ENCODE measurements at places on chromosomes 7 and 10. TPM values are rescaled to one million over a fixed set of nuclear protein-coding genes. Genes with fewer than 3 reads are reported as not detected.

The PIK3AP1 gene
- total RNA-seq = 36.8 TPM

GRCh38 chr7:84642611-84643010, 448.0 kb upstream of the SEMA3A start:
- no peak for DNase-seq

- DNase-seq = no peak
These were observed 677.9 kb upstream of the LRRN3 start for GRCh38 chr7:110413038-110413437.

DNA sequence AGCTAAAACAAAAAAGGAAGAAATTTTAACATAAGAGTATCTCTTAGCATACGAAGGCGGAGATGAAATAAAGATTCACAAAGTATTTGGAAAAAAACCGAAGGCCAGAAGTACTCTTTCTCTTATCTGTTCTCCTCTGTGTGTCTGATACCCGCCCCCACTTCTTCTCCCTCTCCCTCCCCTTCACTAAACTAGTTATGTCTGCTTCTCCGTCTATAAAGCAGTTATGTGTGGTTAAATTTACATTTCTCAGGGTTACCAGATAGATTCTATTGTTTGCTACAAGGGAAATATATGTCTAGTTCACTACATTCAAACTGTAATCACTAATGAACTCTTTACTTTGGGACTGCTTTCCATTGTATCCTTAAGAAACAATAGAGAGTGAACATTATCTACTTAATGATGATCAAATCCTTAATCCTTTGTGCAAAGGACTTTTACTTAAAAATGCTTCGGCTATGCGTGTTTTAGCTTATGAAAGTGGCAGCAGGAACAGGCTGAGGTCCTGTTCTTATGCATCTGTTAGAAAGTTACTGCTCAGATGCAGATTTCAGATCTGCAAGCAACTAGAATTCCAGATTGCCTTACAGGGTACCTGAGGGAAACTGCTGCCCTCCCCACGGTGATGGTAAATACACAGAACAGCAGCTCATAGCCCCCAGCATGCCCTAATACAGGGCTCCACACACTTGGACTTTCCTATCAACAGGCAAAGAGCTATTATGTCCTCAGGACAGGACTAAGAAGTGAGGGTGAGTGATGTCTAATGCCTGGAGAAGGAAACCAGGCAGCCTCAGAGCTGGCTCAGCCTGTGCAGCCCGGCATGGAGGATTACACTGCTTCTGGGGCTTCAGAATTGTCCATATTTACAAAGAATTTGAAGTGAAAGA, 273.3 kb downstream of the FZD1 start:
- peak; percentile 37 for DNase-seq

DNA sequence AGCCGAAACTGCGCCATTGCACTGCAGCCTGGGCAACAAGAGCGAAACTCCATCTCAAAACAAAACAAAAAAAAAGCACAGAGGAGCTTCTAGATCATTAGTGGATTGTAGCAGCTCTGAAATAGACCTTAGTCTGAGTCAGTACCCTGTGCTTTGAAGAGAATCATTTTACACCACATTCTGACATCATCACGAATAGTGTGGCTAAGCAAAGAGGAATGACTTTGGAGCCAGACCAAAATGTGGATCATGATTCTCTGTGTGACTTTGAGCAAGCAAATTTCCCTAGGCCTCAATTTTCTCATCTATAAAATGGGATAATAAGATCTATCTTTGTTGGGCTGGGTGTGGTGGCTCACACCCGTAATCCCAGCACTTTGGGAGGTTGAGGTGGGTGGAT, 618.9 kb downstream of the CALN1 start:
- no peak for DNase-seq

DNA sequence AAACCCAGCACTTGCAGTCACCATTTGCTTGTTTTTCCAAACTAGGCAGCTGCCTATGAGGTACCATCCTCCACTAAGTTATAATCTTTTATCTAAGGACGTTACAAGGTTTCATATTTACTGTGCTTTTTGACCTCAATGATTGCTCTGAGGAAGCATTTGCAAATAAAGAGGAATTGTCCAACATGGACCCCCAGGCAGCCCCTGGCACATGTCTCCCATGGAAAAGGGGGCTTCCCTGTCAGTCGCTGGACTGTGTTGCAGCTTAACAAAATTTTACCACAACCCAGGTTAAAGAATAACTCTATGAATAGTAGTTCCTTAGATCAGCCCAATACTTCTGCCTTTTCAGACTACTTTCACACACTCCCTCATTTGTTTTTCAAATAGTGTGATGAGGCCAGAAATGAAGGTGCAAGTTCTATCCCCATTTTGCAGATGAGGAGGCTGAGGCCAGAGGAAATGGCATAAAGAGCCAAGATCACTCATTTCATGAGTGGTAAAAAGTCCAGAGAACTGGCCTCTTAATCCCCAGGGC, 52.8 kb upstream of the ZPBP start:
- no peak for DNase-seq

DNA sequence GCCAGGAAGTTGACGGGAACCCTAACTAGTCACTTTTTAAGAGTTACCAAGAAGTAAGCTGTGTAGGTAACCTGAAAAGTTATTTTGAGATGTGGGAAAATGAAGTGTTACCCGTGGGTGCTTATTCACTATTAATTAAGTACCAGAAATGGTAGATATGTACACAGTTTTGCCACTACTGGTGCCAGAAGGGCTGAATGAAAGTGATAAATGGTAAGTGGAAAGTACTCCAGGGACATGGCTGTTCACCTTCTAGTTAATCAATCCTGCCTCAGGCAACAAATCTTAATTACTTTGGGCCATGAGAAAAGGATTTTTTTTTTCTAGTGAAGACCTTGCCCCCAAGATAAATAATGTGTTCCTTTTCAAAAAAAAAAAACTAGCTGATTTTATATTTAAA, 15.8 kb downstream of the NET1 start:
- no peak for DNase-seq

The CLEC2L gene
- not detected for total RNA-seq

DNA sequence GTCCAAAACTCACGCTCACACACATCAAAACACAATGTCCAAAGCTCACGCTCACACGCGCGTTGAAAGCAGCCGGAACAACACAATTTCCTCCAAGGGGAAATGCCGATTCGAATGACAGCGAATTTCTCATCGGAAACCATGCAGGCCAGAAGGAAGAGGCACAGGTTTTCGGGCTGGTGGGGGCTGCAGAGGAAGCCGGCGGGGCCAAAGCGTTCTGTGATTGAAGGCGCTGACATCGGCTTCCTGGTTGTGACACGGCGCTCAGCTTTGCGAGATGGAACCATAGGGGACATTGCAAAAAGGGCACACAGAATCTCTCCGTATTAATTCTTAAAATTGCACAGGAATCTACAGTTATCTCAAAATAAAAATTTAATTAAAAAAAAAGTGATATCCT, 61.3 kb downstream of the FOXL3 start:
- no peak for DNase-seq

DNA sequence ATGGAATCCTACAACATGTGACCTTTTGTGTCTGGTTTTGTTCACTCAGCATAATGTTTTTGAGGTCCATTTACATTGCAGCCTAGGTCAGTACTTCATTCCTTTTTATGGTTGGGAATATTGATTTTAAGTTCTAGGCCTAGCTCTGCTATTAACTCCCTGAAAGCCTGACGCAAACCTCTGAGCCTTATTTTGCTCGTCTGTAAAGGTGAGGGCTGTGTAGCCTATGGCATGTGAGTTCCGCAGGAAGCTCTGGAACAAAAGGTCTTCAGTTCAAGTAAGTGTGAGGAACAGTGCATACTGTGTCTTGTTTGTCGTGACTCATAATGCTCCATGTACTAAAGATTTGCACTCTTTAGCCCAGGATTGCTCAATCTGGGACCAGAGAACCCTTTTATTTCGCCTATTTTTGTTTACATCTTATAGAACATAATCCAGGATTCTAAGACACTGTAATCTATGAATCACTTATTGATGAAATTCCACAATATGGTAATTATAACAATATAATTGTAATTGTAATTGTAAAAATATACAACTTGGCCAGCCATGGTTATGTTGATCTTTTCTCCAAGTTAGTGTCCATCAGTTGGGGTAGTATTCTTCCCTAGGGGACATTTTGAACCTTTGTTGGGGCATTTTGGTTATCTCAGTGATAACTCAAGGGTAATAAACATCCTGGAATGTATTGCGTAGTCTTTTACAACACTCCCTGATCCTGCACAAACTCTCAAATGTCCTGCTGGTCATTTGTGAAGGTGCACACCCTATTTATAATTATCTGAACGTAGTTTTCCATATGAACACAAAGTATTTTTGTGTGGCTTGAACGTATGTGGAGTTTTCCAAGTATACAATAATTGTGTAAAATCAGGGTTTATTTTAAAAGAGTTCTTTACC, 184.7 kb downstream of the VTI1A start:
- DNase-seq = no peak

The CDK13 gene
- 124 TPM for total RNA-seq

DNA sequence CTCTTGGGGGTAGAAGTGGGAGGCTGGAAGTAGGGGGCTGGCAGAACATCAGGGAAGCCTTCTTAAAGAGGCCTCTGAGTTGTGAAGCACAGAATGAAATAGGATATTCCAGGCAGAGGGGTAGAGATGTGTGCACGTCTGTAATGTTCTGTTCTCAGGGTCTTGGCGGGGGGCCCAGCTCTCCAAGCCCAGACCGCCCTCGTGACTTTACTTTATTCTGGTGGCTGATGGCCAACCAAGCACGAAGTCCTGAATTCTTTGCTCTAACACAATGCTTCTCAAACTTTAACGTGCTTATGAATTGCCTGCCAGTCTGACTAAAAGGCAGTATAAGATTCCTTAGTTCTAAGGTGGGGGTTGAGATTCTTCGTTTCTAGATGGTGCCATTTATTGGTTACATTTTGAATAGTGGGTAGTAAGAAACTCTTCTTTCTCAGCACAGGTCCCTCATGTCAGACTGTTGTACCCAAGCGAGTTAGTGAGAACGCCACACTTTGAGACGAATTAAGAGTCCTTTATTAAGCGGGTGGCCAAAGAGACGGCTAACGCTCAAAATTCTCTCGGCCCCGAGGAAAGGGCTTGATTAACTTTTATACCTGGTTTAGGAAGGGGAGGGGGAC, 8.2 kb downstream of the PRXL2A start:
- peak; percentile 97 for DNase-seq

DNA sequence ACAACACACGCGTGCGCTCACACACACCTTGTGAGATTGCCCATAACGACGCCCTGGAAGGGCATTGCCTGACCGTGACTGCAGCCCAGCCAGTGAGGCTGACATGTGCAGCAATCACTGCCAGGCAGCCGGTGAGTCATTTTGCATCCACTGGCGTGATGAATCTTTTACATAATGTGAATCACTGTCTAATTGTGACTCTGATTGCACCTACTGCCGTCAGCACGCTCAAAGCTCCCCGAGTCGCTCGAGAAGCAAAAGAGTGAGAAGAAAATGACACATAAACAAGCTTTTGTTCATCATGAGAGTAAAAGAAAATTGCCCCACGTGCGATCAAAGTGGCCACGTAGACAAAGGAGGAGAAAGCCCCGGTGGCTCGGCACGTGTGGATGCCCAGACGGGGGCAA, 117.4 kb upstream of the PFKP start:
- no peak for DNase-seq
